ENCODE measurements at places on chromosomes 5 and 9. TPM values are rescaled to one million over a fixed set of nuclear protein-coding genes. Genes with fewer than 3 reads are reported as not detected.

CHMP5 gene
- 69.6 TPM for total RNA-seq

LRRC19 gene
- not detected for total RNA-seq

F2RL2 gene
- 0.49 TPM for total RNA-seq

ADGRV1 gene
- 66.2 TPM for total RNA-seq

CDKN2B-AS1 gene
- 1.2 TPM for total RNA-seq

PCDHB6 gene
- total RNA-seq, result 1.7 TPM

DNA sequence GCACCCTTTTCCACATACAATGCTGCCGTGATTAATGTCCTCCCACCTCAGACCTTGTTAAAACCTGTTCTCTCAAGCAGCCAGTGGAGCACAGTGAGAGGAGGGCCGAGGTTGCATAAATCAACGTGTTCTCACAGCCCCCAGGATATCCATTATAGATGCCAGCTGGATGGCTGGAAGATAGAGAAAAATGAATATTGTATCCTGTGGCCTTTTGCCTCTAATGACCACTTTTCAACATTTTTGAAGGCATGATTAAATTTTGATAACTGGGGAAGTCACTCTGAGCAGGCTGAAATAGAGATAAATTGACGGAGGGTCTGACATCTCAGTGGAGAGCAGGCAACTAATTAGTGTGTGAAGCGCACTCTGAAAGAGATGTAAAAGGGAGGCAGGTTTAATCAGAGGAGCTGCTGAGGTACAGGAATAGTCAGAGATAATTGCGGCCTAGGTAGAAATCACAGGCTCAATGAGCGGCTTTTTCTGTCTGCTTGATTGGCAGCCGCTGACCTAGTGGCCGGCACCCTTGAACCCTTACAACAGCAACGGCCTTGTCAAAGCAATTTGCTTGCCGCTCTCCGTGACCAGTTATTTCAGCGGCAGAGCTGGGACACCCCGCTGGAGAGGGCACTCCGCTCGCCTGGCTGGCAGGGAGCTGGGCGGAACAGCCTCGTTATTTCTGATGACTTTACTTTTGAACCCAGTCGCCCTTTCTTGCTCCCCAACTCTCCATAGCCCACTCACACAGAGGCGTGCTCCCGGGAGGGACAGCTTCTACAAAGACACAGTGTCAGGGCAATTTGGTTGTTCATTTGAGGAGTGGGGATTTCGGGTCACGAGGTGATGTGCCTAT lies 560.7 kb downstream of the PSAT1 start:
- no peak for DNase-seq

DNA sequence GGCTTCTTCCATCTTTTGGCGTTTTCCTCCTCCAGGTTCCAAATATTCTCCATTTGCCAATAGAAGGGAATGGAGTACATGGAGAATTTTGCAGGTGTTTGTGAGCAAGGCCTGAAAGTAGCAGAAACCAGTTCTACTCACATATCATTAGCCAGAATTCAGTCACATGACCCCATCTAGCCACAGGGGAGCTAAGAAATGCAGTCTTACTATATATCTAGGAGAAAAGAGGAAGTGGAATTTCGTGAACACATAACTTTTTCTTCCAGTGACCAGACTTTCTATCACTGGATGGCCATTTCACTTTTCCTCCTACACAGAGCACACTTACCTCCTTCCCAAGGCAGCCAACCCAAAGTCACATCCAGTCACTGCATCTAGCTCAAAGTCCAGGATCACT lies 55.1 kb downstream of the LOX start:
- DNase-seq, result no peak

DNA sequence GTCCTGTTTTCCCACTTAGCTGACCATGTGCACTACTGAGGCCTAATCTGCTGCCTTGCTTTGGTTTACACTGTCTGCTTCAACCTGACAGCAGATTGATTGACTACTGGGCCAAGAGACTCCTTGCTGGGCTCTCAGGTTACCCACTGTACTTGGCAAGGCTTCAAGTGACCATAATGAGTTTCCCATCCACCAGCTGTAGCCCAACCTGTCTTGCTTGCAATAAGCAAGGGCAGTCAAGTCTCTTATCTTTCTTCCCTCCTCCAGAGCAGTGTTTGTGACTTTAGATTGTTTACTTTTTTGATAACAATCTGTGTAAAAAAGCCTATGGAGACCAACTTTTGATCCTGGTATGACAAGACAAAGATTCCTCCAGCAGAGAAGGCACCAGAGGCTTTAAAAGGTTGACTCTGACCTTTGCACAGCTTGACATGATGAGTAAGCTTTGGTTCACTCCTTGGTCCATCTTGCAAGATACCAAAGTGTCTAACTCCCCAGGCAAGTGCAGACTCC lies 912.3 kb upstream of the SEMA6A start:
- no peak for DNase-seq

DNA sequence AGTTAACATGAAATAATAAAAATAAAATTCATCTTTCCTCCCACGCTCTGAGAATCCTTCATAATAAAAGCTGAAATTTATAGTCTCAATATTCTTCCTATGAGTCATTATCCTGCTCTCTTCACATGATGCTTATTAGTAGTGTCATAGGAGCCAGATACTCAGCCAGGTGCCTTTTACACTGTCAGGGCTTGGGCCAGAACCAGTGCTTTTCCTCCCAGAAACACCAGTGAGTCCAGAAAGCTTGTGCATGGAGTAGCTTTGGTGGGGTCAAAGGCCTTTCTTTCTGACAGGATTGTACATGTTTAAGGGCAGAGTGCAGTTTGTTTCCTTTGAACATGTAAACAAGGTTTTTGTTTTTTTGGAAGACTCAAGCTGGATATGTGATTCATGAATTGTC lies 6.8 kb downstream of the LSM11 start:
- DNase-seq, result no peak

DNA sequence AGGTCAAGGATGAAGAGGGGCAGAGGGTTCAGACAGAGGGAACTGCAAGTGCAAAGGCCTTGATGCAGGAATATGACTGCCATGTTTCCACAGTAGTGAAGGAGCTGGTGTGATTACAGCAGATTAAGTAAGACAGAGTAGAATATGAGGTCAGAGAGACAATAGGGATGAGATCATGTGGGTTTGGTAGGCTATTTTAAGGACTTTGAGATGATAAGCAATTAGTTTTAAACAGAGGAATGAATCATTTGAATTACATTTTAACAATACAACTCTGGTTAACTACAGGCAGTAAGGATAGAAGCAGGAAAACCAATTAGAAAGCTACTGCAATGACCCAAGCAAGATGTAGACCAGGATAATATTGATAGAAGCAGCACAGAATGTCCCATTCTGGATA lies 7.7 kb downstream of the CENPK start:
- no peak for DNase-seq

- DNase-seq, result no peak
Measured at GRCh38 chr5:157212307-157212706, 31.7 kb downstream of the ITK start.

GRCh38 chr5:146758938-146759337 lies 119.6 kb downstream of the PPP2R2B start:
- no peak for DNase-seq

GRCh38 chr9:123326662-123327093 lies 29.3 kb upstream of the CRB2 start:
- DNase-seq, result no peak

Measured in lung (tissue), 17 donors.